Head of caudate nucleus (tissue), 42 donors: ENCODE measurements at places on chromosomes 2 and 18.

DNA sequence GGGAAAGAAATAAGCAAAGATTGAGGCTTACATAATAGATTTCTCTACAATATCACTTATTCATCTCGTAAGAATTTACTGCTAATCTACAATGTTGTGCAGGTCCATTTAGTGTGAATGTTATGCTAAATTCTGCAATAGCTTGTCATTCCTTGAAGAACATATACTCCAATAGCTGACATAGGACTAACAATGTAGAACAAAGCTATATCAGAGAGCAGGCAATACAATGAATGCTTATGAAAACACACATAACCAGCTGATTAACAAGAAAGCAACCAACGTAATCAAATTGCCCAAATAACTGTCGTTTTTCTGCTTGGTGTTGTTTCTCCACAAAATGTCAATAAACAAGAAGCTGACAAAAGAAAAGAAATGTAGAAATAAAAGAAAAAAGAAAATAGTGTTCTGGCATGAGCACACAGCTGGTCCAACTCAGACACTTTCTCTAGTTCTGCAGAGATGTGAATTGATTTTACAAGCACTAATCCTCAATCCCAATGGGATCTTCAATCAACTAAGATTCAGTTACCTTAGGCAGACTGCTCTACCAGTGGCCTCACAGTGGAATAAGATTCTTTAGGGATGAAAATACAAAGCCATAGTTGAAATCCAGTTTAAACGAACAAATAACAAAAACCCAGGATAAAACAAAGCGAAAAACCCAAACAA, 1024.7 kb upstream of the PIK3C3 start:
- DNase-seq = no peak

DNA sequence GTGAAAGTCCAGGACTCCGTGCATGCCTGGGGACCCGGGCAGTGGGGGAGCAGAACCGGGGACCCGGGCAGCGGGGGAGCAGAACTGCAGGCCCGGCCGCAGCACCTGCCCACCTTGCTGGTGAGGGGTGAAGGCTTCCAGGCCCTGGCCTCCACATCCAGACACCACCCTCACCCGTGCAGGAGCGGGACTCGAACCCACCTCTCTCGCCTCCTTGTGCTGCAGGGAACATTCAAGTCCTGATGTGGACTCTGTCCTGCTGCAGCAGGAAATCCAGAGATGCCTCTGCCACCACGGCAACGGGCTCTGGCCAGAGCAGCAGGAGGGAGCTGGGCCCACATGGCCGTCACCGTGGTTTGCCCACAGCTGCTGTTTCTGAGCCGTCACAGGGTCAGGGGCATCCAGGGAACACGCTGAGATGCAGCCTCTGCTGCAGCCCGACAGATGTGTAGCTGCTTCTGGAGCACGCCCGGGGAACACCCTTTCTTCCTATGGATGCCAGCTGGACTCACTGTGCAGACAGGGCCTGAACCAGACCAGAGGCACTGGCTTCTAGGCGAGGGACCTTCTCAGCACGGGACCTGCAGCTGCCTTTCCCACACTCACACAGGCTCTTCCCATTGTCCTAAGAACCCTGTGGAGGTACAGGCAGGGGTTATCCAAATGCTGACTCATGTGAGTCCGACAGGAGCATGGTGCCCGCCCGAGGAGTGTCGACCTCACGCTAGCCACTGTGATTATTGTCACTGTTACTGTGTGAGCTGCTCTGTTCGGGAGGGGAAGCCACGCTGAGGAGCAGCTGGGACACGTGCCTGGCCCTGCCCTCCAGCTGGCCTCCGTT, 89.2 kb upstream of the CTDP1 start:
- DNase-seq = no peak

GRCh38 chr2:13057671-13058070, 340.9 kb downstream of the TRIB2 start:
- no peak for DNase-seq

GRCh38 chr18:1653873-1654272, 749.2 kb downstream of the ADCYAP1 start:
- no peak for DNase-seq

GRCh38 chr2:29954316-29954715, 32.9 kb upstream of the ALK start:
- no peak for DNase-seq

DNA sequence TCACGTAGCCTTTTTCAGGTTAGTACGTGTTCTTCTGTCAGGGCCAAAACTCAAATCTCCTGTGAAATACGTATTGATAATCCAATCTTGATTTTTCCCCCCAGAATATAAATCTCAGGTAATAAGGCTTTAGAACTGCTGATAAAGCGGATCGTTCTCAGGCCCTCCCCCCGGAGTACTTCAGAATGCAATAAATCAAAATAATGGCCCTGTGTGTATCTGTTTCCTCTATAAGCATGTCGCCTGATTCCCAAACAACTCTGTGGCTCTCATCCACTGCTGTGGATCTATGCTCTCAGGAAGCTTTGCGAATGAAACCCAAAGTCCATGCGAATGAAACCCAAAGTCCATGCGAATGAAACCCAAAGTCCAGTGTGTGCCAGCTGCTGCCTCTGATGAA, 49.4 kb downstream of the IMPA2 start:
- DNase-seq = no peak

GRCh38 chr2:204899983-204900382, 354.7 kb downstream of the PARD3B start:
- DNase-seq = no peak

DNA sequence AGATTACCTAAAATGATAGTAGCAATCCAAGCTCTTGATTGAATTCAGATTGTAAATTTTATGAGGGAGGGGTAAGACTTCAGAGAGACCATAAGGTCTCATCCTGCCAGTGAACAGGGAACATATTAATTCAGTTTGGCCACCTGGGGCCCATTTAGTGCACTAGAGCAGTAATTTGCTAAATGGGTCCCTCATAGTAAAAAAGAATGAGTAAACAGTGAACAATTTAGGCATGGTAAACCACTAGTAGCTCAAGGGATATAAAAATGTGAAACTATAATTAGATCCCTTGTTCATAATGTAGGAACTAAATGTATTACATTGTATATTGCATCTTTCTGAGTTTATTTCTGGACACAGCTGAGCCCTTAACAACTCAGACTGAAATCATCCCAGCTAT, 4.9 kb upstream of the PHLPP1 start:
- no peak for DNase-seq

DNA sequence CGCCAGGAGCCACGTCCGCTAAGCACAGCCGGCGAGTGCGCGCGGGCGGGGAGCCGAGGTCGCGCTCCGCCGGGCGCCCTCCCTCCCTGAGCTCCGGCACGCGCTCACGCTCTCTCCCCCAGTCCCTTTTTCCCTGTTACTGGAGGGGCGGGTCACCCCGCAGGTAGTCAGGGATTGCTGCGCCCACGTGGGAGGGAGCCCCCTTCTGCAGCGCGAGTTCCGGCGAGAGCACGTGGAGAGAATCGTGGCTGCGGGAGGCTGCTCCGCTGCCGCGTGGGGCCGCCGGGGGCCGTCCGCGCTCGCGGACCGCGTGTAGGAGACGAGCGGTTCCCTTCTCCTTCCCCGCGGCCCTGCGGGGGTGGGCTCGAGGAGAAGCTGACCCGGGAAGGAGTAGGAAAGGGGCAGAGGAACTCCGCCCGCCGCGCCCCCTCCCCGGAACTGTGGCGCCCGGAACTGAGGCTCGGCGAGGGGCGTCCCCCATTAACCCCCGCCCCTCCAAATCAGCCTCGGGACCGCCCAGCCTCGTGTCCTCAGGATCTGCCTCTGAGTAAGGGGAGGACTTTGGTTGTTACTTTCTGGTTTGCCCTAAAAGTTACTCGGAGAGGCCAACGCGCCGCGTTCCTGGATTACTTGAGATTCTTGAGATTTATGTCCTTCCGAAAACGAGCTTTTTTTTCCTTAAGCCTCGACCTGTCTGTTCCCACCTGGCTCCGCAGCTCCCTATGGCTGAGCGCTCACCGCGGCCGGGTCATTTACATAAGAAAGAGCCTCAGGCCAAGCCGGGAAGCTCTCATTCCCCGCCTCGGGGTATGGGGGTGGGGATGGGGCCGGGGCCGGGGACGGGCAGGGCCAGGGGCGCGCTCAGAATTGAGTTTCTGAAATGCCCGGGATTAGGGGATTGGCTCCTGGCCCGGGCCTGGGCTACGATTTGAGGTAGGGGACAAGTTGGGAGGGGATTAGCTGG, 1.1 kb downstream of the HK2 start:
- DNase-seq = no peak

GRCh38 chr2:278927-279320, 9.0 kb downstream of the ALKAL2 start:
- no peak for DNase-seq

DNA sequence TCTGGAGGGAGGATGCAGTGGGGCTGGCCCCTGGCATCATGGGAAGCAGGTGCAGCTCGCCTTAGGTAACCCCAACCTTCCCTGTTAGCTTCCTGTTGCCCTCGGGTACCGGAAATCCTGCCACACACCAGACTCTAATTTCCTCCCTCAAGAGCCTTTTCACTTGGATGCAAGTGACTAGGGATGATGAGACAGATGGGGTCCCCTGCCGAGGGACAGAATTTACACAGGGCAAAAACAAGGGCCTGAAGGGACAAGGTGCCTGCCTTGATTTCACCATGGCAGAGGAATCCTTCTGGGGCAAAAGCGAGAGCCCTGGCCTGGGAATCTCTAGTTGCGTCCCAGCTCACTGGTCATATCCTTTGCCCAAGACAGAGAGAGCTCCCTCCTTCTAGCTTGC, 263.1 kb downstream of the LOXHD1 start:
- DNase-seq = no peak

DNA sequence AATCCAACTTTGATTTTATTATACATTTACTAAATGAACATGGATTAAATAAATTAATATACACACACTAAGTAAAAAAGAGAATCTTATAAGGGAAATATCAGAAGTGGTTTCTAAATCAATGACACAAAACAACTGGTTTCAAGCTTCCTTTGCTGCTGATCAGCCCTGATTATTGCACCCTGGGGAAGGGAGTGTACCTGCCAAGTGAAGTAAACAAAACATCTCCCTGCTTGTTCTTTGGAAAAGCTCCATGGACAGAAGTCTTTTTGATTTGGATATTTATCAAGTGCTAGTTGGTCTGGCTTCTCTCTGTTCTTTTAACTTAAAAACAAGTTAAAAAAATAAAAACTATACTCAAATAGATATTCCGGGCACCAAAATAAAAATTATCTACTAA, 190.1 kb downstream of the PDE11A start:
- DNase-seq = no peak

GRCh38 chr18:50955253-50955652, 12.6 kb upstream of the ELAC1 start:
- DNase-seq = no peak

- no peak for DNase-seq
Measured at GRCh38 chr2:138107288-138107687, 143.0 kb downstream of the HNMT start.

DNA sequence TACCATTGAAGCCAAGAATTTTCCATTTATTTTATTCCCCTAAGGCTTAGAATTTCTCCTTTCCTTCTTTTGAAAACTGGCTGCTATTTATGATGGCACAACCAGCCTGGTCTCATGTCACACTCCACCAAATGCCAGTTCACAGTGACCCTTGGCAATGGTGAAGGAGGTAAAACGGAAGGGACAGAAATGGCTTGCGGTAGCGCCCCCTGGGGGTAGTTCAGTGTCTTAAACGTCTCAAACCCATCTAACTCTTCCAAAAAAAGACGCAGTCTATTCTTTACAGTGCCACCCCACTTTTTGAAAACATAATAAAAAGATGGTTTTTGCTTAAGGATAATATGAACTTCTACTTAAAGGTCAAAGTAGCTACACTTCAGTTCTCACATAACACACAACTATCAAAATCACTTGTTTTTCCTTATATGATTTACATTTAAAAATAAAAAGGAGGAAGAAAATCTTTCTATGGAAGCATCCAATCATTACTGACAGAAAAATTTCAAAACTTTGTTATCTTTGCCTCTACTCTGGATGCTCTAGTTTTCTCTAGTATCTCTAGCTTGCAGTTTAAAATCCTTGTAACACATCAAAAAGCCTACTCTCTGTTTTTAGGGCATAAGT, 28.0 kb downstream of the PNO1 start:
- no peak for DNase-seq

DNA sequence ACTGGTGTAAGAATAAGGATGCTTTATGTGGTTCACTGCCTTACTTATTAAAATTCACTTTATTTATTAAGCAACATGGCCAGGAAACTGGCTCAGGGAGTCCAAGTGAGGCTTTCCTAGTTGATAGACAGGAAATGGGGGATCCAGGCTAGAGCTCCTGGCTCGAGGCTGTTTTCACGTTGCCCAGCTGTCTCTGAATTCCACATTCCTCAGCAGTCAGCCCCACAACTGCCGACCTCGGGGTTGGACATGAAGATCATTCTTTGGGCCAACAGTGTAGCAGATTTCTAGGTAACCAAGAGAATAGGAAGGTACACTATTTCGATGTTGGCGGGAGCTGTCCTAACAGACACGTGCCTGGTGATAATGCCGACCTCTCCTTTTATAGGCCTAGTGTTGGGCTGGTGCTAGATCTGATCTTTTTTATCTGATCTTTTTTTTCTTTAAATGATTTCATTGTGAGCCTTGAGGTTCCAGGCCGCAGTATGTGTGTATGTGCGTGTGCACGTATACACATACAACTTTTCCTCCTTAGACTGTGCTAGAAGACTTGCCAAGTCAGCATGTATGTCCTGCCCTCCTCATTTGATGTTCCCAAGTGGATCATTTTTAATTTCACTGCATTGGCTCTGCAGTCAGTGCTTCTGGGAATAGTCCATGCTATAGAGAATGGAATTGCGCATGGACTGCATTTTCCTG, 103.5 kb downstream of the CABLES1 start:
- DNase-seq = no peak

DNA sequence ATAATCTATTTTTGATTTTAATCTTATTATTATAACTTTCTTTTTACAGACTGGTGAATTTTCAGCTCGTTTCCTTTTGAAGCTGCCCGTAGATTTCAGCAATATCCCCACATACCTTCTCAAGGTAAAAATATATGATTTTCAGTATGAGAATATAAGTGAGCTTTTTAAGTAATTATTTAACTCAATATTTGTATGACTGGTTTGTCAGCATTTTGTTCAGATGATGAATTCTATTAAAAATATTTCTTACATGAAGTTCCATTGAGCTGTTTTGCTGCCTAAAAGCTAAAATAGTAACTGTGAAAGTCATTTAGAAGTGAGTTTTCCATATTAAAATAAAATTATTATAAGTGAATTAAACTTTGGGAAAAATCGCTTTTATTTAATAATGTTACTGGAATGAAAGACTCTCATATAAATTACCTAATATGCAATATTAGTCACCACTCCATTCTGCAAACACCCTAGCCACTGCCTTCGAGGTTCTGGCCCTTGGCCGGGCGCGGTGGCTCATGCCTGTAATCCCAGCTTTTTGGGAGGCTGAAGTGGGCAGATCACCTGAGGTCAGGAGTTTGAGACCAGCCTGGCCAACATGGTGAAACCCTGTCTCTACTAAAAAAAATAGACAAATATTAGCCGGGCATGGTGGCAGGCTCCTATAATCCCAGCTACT, 155.3 kb downstream of the BABAM2 start:
- no peak for DNase-seq

GRCh38 chr2:48459921-48460320, 70.0 kb upstream of the STON1 start:
- no peak for DNase-seq

- DNase-seq = no peak
Measured at GRCh38 chr2:218991674-218992168, 1.5 kb downstream of the CRYBA2 start.
